NCI-H1436 treated with DMSO at 0.1 percent for 48 hours (cell line): ENCODE measurements at places on chromosomes 16 and 17.

DNA sequence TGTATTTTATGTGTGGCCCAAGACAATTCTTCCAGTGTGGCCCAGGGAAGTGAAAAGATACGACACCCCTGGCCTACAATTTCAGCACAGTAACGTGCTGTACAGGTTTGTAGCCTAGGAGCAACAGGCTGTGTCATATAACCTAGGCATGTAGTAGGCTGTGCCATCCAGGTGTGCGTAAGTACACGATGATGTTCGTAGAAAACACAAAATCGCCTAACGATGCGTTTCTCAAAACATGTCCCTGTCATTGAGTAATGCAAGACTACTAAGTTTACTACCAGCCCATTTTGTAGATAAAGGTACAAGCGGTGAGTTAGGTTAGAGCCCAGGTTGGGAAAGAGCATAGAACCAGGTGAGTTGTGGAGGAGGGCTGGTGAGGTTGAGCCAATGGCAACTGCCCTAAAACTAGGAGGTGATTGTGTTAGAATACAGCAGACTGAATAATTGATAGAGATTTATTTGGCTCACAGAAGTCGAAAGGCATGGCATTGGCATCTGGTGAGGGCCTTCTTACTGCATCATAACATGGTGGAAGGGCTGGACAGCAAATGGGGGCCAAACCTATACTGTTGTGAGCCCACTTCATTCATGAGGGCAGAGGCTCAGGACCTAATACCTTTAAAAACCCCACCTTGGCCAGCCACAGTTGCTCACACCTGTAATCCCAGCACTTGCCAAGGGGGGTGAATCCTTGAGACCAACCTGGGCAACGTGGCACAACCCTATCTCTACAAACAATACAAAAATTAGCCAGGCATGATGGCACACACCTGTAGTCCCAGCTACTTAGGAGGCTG, 4.2 kb downstream of the EIF1 start:
- DNase-seq = no peak

DNA sequence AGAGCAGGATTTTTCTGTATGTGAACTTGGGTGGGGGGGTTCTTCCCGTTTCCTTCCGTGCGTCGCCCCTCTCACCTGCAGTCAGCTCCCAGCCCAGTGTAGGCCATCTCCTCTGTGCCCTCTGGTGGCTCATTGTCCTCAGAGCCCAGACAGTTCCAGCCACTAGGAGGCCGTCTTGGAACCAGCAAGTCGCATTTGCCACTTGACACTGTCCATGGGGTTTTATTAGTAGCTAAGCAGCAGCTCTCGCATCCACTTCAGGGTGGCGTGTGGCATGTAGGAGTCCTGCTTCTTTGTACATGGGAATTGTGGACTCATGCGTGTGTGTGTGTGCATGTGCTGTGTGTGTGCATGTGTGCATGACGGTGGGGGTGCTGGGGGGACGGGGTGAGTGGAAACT, 74.0 kb downstream of the SEC14L1 start:
- no peak for DNase-seq

DNA sequence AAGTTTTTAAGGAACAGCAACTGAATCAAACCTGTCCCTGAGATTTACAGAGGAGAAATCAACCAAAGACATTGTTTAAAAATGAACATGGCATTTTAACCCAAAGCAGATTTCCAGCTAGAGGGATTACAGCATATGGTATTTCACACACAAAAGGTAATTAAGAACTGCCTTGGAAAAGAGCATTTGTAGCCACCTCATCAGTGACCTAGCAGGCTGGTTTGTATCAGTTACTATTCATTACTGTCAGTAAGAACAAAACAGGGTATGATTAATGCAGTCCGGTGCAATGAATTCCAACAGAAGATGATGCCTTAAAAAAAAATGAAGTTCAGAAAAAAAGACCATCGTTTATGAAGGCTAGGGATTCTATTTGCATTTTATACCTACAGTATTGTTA, 219.9 kb downstream of the CHD9NB start:
- no peak for DNase-seq

DNA sequence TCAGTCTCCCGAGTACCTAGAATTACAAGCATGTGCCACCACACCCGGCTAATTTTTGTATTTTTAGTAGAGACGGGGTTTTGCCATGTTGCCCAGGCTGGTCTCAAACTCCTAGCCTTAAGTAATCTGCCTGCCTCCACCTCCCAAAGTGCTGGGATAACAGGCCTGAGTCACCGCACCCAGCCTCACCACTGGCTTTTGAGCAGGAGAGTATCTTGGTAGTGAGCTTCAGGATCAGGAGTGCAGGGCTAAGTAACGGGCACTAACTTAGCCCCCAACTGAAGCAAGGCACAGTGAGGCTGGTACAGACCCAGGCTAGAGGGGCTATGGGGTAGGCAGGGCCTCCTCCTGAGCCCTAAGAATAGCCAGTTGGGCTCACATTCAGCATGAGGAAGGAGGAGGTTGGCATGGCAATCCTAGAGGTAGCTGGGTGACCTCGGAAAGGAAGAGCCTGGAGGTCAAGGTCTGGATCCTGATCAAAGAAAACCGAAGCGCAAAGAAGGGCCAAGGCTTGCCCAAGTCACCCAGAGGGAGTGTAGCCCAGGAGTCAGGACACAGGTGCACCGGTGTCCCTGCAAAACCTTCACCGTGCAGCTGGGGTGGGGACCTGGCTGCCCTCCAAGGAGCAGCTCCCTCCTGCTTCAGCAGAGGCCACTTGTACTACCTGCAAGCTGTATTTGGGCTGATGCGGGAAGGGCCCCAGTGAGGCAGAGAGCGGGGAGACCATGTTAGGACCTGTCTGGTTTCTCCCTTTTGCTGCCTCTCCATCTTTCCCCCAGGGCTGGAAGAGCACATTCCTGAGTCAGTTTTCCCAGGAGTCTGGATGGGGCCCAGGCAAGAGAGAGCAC, 1.3 kb upstream of the ADGRG5 start:
- DNase-seq = no peak

GRCh38 chr17:8164815-8165131, 2.0 kb upstream of the VAMP2 start:
- DNase-seq = no peak

DNA sequence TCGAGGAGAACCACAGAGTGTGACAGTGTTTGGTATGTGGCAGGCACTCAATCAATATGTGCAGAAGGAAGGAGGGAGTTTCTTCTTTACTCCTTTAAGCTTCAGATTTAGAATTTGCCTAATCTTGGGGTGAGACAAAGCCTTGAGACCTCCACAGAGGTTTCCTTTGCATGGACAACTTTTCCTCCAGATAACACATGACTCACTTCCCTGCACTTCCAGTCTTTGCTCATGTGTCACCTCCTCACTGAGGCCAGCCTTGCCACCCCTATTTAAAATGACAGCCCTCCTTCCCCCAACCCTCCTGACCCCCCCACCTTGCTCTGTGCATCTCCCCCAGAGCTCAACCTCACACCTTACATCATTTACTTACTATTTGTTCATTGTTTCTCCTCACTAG, 17.4 kb upstream of the NOS2 start:
- no peak for DNase-seq

- DNase-seq = no peak
These were observed 32.4 kb downstream of the SMARCE1 start for GRCh38 chr17:40615068-40615840.

- DNase-seq = no peak
These were observed 331.4 kb upstream of the WSB1 start for GRCh38 chr17:26962255-26963162.

- no peak for DNase-seq
These were observed 8.5 kb downstream of the TIMM22 start for GRCh38 chr17:1005361-1005946.

DNA sequence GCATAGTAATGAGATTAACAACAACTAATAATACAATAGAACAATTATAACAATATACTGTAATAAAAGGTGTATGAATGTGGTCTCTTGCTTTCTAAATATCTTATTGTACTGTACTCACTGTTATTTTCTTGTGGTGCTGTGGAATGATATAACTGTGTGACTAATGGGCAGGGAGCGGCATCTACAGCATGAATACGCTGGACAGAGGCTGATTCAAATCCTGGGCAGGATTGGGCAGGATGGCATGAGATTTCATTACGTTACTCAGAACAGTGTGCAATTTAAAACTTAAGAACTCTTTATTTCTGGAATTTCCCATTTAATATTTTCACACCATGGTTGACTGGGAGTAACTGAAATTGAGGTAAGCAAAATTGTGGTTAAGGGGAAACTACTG, 1239.8 kb upstream of the GOT2 start:
- DNase-seq = no peak

GRCh38 chr17:81726004-81726403, 13.9 kb downstream of the SLC25A10 start:
- no peak for DNase-seq

DNA sequence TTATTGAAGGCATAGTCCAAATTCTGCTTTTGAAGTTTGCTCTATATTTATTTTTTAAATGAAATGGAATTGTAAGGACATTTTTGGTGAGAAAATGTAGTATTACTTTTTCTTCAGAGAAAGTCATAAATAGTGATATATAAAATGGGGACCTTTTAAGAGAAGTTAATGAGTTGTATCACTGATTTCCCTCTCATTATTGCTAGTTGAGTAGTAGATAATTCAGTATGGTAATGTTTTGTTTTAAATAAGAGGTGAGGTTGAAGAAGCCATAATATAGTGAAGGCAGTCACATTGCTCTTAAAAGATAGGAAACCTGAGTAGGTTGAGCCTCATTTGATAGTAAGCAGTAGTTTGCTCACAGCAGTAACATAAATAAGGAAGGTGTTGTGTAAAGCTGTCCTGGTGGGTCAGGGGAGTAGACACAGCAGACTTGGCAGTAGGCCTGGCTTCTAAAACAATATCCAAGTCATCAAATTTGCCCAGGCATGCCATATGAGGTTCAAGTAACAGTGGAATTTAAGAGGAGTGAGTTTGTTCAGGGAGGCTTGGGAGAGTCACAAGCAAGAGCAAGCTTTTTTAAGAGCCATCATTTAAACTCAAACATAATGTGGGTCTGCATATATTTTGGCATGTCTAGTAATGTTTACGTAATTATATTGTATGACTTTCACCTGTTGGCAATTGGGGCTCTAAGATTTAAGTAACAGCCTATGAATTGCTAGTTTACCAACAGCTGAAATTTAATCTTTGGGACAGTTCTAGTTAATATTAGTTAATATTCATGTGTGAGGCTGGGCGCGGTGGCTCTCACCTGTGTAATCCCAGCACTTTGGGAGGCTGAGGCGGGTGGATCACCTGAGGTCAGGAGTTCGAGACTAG, 6.5 kb downstream of the NFATC3 start:
- DNase-seq = peak; percentile 57

DNA sequence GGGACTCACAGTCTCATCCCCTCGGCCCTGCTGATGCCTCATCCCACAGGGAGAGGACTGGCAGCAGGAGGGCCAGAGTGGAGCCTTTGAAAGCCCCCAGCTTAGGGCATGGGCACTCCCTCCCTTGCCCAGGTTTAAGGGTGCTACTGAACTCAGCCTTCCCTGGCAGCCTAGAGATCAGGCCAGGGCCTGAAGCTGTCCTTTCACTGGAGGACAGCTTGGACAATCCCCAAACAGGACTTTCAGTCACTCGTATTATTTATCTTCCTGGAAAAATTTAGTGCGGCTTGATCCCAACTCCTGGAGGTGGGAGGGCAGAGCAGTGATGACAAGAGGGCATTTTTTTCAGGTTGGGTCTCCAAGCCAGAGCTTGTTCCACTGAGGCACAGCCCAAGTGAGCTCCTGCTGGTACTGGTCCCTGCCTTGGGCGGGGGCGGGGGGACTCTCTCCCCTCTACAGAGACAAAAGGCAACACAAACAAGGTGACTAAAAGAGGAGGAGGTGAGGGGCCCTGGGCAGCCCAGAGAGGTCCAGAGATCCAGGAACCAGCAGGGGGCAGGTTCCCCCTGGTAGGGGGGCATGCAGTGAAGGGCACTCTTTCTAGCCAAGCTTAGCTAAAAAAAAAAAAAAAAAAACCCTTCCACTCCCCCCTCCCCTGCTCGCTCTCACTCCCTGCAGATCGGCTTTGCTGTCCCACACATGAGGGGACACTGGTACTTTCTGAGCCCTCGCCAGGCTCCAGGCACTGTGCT, 1.7 kb downstream of the ZNF385C start:
- DNase-seq = no peak

- no peak for DNase-seq
These were observed 2.5 kb downstream of the PSME3 start for GRCh38 chr17:42835732-42836131.

DNA sequence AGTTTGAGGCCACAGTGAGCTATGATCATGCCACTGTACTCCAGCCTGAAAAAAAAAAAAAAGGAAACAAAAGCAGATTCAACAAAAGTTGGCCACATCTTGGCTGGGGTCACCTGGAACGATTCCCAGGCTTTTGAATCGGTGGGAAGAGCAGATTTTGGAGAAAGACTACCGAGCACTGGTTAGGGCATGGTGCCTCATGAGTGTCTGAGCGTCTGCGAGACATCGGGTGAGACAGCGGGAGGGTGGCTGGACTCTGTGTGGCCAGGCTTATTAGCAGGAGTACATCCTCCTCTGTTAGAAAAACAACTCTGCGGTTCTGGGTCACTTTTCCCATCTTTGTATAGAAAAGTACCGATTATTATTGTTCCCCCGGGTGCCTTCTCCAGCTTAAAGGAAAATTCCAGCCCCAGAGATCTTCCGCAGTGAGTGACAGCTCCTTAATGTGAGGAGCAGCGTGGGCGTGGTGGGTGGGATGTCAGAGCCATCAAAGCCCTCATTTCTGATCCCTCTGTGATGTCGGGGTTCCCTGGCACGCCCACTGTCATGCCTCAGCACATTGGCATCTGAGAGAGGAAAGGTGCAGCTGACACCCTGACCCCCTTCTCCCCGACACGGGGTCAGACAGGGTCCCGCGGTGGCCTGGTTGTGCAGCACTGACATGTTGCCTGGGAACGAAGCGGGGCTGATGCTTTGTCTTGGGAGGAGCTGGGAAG, 6.9 kb downstream of the RGS9 start:
- no peak for DNase-seq

DNA sequence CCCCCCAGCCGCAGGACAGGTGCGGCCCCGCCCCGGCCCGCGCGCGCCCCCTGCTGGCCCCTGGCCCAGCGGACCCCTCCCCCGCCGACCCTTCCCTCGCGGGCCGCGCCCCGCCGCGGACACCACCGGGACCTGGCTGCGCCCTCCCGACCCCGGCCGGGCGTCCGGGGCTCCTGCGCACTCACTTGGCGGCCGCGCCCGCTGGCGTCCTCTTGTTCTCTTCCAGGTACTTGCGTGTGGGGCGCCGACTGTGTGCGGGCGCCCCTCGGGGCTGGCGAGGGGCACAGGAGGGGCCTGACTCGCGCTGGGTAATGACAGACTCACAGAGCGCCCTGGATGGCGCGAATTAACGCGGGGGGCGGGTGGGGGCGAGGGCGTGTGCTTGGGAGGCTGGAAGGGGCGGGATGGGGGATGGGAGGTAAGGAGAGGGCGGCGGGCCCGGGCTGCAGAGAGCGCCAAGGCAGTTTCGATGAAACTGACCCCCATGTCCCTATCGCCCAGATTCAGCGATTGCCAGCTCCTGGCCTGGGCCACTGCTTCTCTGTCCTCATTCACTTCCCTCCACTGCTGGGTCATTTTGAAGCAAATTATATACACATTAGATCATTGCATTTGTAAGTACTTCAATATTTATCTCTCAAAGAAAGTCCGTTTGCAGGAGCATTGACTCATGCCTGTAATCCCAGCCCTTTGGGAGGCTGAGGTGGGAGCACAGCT, 445 bp upstream of the DBNDD1 start:
- no peak for DNase-seq

- DNase-seq = no peak
These were observed 44.5 kb downstream of the XPO6 start for GRCh38 chr16:28167221-28167620.
